Astrocyte (in vitro differentiated cells and primary cell): ENCODE measurements at places on chromosomes 6 and 20. TPM values are rescaled to one million over a fixed set of nuclear protein-coding genes. Genes with fewer than 3 reads are reported as not detected.
A peak's percentile ranks its signal among the peaks of the same experiment; 100 is the strongest.

SRF gene
- total RNA-seq: 53.5 and 54.9 TPM in 2 replicates

C20orf141 gene
- not detected in 2 replicates for total RNA-seq

ANKRD6 gene
- 13.5 and 14.0 TPM in 2 replicates for total RNA-seq

ADNP gene
- 63.9 and 72.1 TPM in 2 replicates for total RNA-seq

ADGRB3 gene
- 0.77 and 0.87 TPM in 2 replicates for total RNA-seq

RNF5 gene
- 59.0 and 60.0 TPM in 2 replicates for total RNA-seq

CALHM5 gene
- total RNA-seq: 1.8 and 1.9 TPM in 2 replicates

CLDN20 gene
- total RNA-seq: not detected in 2 replicates

SCUBE3 gene
- 8.5 and 10.1 TPM in 2 replicates for total RNA-seq

ETV7 gene
- total RNA-seq: 1.9 and 2.4 TPM in 2 replicates

XKR7 gene
- 0.36 and 0.48 TPM in 2 replicates for total RNA-seq

SRMS gene
- 0.14 TPM in 1 of 2 replicates, not detected in the other for total RNA-seq

TMEM14C gene
- 128 and 134 TPM in 2 replicates for total RNA-seq

TBXT gene
- not detected in 2 replicates for total RNA-seq

UBD gene
- 9.9 and 13.2 TPM in 2 replicates for total RNA-seq

UBE2V1 gene
- total RNA-seq: 136 and 139 TPM in 2 replicates

- no peaks in the 10 kb centered on the region for H3K4me1 ChIP-seq
- no peaks in the 10 kb centered on the region for H3K27me3 ChIP-seq
- H3K36me3 ChIP-seq: peaks cover 23% of the 10 kb centered on the region
- no peak overlapping the region for H3K27ac ChIP-seq
These were observed 13.2 kb downstream of the FAM210B start for GRCh38 chr20:56371977-56372376.

- no peak for DNase-seq
- no peak overlapping the region for H3K4me3 ChIP-seq
- H3K36me3 ChIP-seq: no peaks in the 10 kb centered on the region
- H3K27me3 ChIP-seq: no peaks in the 10 kb centered on the region
These were observed 27.8 kb downstream of the FGD2 start for GRCh38 chr6:37033255-37033654.

GRCh38 chr6:164206807-164207423, 792.4 kb downstream of the QKI start:
- no peaks in the 10 kb centered on the region for H3K36me3 ChIP-seq
- H3K27ac ChIP-seq: no peak overlapping the region
- H3K4me1 ChIP-seq: peaks cover 5% of the 10 kb centered on the region
- DNase-seq: no peak
- no peak overlapping the region for H3K4me3 ChIP-seq

GRCh38 chr6:4010048-4010447, 68.9 kb downstream of the FAM217A start:
- DNase-seq: no peak
- H3K4me3 ChIP-seq: no peak overlapping the region
- no peaks in the 10 kb centered on the region for H3K27me3 ChIP-seq
- H3K36me3 ChIP-seq: peaks cover 4% of the 10 kb centered on the region
- H3K4me1 ChIP-seq: peaks cover 3% of the 10 kb centered on the region
- H3K27ac ChIP-seq: no peak overlapping the region

GRCh38 chr6:111984081-111984480, 69.8 kb upstream of the CCN6 start:
- peaks cover 15% of the 10 kb centered on the region for H3K4me1 ChIP-seq
- H3K4me3 ChIP-seq: no peak overlapping the region

DNA sequence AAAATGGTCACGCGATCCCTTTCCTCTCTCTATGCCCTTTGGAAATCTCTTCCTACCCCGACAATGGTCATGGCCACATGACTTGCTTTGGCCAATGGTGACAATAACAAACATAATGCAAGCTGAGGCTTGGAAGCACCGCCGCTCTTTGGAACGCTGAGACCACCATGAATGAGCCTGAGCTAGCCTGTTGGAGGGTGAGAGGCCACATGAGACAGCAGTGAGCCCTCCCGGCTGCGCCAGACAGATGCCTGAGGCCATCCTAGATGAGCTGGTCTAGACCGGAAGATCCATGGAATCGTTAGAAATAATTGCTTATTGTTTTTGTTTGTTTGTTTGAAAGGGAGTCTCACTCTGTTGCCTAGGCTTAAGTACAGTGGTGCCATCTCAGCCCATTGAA, 64.2 kb downstream of the STK35 start:
- H3K27me3 ChIP-seq: peaks cover 4% of the 10 kb centered on the region
- no peak for DNase-seq
- no peaks in the 10 kb centered on the region for H3K4me1 ChIP-seq
- no peak overlapping the region for H3K4me3 ChIP-seq

GRCh38 chr20:1185790-1186334, 1.1 kb upstream of the TMEM74B start:
- no peaks in the 10 kb centered on the region for H3K36me3 ChIP-seq
- H3K4me1 ChIP-seq: no peaks in the 10 kb centered on the region
- DNase-seq: peak; percentile 4
- H3K4me3 ChIP-seq: no peak overlapping the region
- peaks cover 55% of the 10 kb centered on the region for H3K27me3 ChIP-seq

GRCh38 chr6:21628160-21628559, 34.6 kb downstream of the SOX4 start:
- DNase-seq: no peak
- no peaks in the 10 kb centered on the region for H3K27me3 ChIP-seq
- no peaks in the 10 kb centered on the region for H3K4me1 ChIP-seq
- no peak overlapping the region for H3K27ac ChIP-seq

GRCh38 chr6:150288456-150288855, 80.4 kb upstream of the IYD start:
- H3K36me3 ChIP-seq: no peaks in the 10 kb centered on the region
- no peak for DNase-seq
- peaks cover 4% of the 10 kb centered on the region for H3K27me3 ChIP-seq
- H3K27ac ChIP-seq: no peak overlapping the region
- no peak overlapping the region for H3K4me3 ChIP-seq

GRCh38 chr6:4136354-4136831, 1.0 kb upstream of the ECI2 start:
- H3K36me3 ChIP-seq: peaks cover 4% of the 10 kb centered on the region
- peaks cover 11% of the 10 kb centered on the region for H3K4me1 ChIP-seq
- H3K4me3 ChIP-seq: peak overlapping the region; percentile 73
- no peak for DNase-seq
- H3K27me3 ChIP-seq: no peaks in the 10 kb centered on the region

DNA sequence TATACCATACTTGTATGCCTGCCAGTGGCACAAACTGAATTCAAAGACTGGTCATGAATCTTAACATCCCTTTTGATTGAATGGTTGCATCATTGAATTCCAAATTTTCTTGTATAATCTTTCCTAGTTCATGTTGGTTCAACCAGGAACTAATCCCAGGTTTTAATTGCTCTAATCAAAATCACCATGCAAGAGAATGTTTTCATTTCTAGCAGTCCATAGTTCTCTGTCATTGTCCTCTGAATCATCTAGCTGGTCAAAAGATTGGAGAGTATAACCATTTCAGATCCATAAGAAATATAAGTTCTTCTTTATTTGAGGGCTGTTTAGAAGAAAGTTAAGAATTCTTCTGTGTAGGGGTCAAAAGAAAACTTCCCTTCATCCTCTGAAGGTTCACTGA, 57.2 kb downstream of the ZNF292 start:
- no peak for DNase-seq
- no peaks in the 10 kb centered on the region for H3K36me3 ChIP-seq
- H3K27me3 ChIP-seq: no peaks in the 10 kb centered on the region
- no peak overlapping the region for H3K4me3 ChIP-seq

DNA sequence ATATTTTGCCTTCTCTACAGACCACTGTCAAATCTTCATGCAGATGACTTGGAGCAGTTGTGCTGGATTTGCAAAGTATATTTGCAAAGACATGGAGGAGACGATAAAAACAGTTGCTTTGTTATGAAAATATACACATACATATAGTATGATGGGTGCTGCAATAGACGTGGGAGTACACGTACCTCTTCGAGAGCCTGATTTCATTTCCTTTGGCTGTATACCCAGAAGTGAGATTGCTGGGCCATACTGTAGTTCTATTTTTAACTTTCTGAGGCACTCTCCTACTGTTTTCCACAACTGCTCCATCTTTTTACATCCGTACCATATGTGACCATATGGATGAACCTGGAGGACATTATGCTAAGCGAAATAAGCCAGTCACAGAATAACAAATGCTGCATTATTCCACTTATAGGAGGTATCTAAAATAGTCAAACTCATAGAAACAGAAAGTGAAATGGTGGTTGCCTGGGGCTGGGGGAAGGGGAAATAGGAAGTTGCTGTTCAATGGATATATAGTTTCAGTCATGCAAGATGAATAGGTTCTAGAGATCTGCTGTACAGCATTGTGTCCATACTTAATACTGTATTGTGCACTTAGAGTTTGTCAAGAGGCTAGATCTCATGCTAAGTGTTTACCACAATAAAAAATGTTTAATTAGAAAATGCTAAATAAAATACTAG, 223.8 kb downstream of the HAO1 start:
- H3K4me1 ChIP-seq: no peaks in the 10 kb centered on the region
- DNase-seq: no peak
- H3K27ac ChIP-seq: no peak overlapping the region
- H3K27me3 ChIP-seq: no peaks in the 10 kb centered on the region

GRCh38 chr20:21836346-21836745, 130.9 kb downstream of the PAX1 start:
- no peak overlapping the region for H3K27ac ChIP-seq
- no peak for DNase-seq
- no peaks in the 10 kb centered on the region for H3K4me1 ChIP-seq
- H3K36me3 ChIP-seq: no peaks in the 10 kb centered on the region

- H3K4me1 ChIP-seq: peaks cover 39% of the 10 kb centered on the region
- H3K27me3 ChIP-seq: no peaks in the 10 kb centered on the region
- no peaks in the 10 kb centered on the region for H3K36me3 ChIP-seq
- DNase-seq: peak; percentile 9
These were observed 152.7 kb downstream of the ANKRD60 start for GRCh38 chr20:58075586-58076345.

DNA sequence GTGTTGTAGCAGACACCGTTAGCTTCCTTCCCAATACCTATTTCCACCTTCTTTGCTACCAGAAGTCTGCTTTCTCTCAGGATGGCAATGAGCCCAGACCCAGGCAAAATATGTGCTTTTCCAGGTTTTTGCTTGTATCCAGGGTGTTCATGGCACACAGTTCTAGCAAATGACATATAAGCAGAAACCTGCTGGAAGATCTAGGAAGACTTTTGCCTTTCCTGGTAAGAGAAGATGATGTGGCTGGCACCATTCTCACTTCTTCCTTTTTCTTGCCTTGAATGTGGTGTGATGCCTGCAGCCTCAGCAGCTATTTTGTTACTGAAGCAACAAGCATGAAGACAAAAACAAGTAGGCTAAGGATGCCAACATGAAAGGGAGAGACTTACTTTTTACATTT, 19.2 kb upstream of the TBC1D22B start:
- H3K27ac ChIP-seq: peak overlapping the region; percentile 100
- H3K4me3 ChIP-seq: no peak overlapping the region
- peaks cover 56% of the 10 kb centered on the region for H3K4me1 ChIP-seq
- no peaks in the 10 kb centered on the region for H3K27me3 ChIP-seq
- no peak for DNase-seq
- H3K36me3 ChIP-seq: no peaks in the 10 kb centered on the region

DNA sequence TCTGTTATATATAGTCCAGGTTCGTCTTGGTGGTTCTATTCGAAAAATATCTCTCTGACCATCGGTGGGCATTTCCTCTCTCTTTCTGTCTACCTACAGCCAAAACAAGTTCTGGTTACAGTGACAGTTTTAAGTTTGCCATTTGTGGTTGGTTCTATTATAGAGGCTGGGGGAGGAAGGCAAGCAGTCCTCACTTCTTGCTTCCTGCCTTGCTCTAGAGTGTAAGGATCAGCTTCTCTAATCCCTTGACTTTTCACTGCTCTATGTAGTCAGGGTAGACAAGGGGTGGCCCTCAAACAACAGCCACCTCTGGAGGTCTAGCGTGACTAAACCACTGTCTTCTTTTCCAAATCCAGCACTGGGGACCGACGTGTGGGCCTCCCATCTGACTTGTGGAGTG, 16.1 kb downstream of the E2F3 start:
- no peak for DNase-seq
- H3K4me3 ChIP-seq: no peak overlapping the region
- H3K27ac ChIP-seq: no peak overlapping the region

DNA sequence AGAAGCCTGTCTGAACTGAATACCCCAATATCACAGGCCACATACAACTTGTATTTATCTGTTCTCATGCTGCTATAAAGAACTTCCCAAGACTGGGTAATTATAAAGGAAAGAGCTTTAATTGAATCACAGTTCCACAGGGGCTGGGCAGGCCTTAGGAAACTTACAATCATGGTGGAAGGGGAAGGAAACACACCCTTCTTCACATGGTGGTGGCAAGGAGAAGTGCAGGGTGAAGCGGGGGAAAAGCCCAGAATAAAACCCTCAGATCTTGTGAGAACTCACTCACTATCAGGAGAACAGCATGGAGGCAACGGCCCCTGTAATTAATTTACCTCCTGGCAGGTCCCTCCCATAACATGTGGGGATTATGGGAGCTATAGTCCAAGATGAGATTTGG, 50.3 kb upstream of the FNDC1 start:
- no peak for DNase-seq
- H3K27me3 ChIP-seq: peaks cover 7% of the 10 kb centered on the region
- H3K4me1 ChIP-seq: no peaks in the 10 kb centered on the region
- H3K36me3 ChIP-seq: no peaks in the 10 kb centered on the region

- no peak overlapping the region for H3K4me3 ChIP-seq
- H3K4me1 ChIP-seq: peaks cover 18% of the 10 kb centered on the region
- peaks cover 25% of the 10 kb centered on the region for H3K27me3 ChIP-seq
- H3K27ac ChIP-seq: no peak overlapping the region
- no peak for DNase-seq
These were observed 177.0 kb upstream of the KCNG1 start for GRCh38 chr20:51199920-51200319.

DNA sequence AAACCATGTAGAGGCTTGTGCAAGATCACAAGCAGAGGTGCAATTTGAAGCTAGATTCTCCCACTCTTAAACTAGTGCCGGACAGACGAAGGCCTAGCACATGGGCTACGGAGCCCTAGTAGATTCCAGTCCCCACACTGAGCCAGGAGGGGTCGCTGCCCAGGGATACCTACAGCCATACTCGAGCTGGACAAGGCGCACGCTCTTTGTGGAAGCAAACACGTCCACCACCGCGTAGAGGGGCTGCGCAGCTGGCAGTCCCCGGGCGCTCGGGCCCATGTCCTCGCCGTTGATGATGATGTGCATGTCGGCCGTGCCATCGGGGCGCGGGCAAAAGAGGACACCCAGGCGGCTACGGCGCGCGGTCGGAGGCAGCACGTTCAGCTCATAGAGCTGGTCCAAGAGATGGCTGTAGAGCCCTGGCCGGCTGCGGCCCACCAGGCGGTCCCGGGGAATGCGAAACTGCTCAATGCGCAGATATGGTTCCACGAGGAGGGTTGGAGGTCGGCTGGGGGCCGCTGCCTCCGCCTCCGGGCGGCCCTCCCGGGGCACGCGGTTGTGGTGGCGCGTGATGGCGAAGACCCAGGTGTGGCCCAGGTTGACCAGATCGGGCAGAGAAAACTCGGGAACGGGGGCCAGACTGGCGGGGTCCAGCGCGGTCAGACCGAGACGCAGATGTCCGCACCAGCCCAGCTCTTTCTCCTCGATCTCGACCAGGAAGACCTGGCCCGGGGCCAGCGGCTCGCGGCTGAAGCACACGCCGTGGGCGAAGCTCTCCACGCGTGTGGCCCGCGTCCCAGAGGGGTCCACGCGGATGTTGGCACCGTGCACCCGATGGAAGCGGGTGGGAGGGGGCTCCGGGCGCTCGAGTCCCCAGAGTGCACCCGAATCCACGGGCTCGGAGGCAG, 677 bp downstream of the NEURL2 start:
- H3K27me3 ChIP-seq: no peaks in the 10 kb centered on the region
- H3K4me3 ChIP-seq: peak overlapping the region; percentile 77
- H3K36me3 ChIP-seq: no peaks in the 10 kb centered on the region
- DNase-seq: peak; percentile 71
